NCI-H1694 treated with DMSO at 0.1 percent for 48 hours (cell line): ENCODE measurements at places on chromosomes 2 and 18.

DNA sequence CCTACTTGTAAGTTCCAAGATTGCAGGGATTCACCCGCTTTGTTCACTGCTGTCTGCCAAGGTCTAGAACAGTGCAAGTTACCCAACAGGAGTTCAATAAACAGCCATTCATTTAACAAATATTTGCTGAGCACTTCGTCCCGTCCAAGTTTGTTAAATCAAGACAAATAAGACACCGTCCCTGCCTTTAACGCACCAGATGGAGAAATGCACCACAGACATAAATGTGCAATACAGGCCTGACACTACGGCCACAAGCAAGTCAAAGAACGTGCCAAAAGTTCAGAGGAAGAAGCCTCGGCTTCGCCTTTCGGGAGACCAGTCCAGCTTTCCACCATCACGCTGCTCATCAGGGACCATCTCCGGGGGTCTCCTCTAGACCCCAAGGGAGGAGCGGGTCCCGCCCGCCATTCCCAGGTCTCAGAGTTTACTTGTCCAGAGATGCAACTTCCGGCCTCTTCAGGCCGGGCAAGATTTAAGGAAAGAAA is 429 bp downstream of the C2orf76 start:
- DNase-seq: no peak

DNA sequence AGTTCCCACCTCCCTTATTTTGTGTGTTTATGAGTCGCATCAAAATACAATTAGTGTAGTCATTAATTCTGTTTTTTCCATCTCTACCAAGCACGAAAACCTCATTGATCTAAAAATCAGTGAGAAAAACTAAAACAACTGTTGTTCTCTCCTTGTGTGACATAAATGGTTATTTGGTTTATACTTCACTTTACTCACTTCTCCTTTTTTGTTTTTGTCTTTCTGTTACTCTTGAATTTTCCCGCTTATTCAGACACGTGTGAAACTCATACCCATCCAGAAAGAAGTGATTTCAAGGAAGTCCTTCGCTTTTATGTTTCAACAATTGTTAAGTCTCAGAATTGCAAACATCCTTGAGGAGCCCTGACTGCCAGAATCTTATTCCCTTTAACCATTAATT is 121.6 kb downstream of the EML6 start:
- no peak for DNase-seq

- no peak for DNase-seq
Observed at GRCh38 chr18:23301972-23302371, 151.1 kb upstream of the RIOK3 start.

- DNase-seq: no peak
Observed at GRCh38 chr2:6993229-6993640, 76.0 kb downstream of the RNF144A start.

DNA sequence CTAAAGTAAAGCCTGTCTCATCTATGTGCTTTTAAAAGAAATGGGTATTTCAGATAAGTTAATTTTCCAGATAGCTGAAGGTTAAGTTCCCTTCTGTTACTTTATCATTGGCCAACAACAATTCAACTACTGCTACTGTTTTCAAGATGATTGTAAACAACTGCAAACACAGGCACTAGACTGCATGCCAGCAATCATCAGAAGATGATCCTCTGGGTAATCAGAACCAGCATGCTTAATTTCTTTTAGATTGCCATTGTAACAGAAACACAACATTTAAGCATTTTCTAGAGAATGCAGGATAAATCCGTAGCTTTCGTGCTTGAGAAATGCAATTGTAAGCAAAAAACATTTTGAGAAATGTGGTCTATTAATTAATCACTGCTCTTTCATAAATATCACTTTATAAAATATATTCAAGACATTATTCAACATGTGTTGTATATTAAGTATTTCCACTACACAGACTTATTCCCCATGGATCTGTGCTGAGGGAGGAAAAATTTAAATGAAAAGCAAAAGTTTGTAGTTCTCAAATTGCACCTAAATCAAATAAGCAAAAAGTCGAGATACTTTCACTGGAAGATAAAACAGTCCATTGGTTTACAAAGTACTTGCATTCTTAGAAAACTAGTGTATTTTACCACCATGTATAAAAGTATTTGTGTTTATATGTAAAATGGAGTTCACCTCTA is 133.7 kb downstream of the ATL2 start:
- DNase-seq: no peak

DNA sequence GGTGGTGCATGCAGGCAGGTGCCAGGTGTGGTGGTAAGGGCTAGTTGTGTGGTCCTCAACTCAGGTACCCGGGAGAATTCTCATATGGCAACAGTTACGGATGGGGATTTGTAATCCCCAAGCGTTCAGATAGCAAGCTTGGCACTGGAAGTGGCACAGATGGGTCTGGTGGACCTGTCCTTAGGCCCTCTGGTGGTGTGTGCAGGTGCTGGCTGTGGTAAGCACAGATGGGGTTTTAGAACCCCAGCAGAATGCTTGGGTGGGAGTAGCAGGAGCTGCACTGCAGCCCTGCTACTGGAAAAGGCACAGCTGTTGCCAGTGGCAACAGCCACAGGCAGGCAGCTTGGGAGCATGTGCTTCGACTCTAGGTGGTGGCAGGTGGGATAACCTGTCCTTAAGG is 948.2 kb upstream of the FAM98A start:
- DNase-seq: no peak

DNA sequence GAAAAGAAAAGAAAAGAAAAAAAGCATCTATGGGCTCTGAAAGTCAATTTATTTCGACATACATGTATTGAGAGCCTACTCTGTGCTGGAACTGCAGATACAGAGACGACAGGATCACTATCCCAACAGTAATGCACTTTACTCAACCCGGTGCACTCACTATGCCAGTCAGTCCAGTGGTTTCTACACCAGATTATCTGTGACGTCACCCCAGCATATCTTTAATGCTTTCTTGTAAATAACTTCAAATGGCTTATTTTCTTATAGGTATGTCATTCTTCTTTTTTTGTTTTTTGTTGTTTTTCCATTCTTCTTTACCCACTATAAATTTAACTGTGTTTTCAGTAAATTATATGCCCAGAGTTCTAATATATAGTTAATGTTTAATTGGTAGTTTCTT is 800.0 kb upstream of the FANCL start:
- DNase-seq: no peak

GRCh38 chr2:6412533-6413091 is 453.1 kb downstream of the CMPK2 start:
- no peak for DNase-seq
